ENCODE measurements at places on chromosomes 16 and 17.

DNA sequence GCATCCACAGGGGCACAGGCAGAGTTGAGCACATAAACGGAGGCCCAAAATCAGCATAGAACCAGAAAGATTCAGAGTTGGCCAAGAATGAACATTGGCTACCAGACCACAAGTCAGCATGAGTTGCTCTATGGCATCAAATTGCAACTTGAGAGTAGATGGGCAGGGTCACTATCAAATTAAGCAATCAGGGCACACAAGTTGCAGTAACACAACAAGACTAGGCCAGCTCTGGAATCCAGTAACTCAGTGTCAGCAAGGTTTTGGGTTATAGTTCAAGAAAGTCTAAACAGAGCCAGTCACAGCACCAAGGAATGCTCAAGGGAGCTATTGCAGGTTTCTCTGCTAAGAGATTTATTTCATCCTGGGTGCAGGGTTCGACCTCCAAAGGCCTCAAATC lies 12.9 kb downstream of the G6PC1 start:
- DNase-seq = no peak

DNA sequence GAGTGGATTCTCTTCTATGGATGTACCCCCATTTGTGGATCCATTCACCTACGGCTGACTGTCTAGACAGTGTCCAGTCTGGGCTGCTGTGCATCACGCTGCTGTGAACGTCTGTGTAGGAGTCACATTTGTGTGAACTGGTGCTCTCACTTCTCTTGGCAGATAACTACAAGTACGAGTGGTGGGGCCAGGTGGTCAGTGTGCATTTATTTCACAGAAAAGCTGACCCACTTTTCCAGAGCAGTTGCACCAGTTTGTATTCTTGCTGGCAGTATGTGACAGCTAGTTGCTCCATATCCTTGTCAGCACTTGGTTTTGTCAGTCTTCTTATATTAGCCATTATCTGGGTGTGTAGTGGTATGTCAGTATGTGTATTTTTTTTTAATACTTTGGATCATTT lies 28.4 kb downstream of the FOXK2 start:
- DNase-seq = no peak

DNA sequence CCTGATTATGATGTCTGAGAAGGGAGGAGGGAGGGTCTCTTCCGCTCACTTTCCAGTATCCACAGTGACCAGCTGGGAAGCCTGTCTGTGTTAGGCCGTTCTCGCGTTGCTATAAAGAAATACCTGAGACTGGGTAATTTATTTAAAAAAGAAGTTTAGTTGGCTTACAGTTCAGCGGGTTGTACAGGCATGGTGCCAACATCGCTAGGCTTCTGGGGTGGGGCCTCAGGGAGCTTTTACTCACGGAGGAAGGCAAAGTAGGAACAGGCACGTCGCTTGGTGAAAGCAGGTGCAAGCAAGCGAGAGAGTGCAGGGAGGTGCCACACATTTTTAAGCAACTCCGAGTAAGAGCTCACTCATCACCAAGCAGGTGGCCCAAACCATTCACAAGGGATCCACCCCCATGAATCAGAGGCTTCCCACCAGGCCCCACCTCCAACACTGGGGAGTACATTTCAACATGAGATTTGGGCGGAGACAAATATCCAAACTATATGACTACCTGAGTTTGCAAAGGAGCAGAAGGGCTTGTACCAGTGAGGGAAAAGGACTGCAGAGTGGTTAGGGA lies 137.5 kb downstream of the CCDC182 start:
- DNase-seq = peak; percentile 58

GRCh38 chr17:46152423-46152822 lies 40.8 kb downstream of the KANSL1 start:
- DNase-seq = no peak

- DNase-seq = no peak
Measured at GRCh38 chr17:36778448-36778847, 158.8 kb upstream of the LHX1 start.

- DNase-seq = no peak
Measured at GRCh38 chr16:63702981-63703590, 1418.8 kb downstream of the CDH11 start.

DNA sequence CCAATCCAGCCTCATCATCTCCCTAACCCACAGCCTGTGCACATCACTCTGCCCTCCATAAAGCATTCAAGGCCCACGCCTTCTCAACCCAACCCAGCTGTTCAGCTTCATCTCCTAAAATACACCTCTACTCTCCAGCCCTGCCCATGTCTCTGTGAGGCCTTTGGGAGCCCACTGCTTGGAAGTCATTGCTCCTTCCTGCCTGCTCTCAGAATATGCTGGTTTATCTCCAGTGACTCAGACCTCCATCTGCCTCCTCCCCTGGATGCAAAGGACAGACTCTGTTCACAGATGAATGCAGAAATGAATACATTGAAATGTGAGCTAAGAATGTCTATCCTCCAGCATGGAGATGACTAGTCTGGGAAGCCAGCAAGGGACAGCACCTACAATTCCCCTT lies 19.0 kb downstream of the KCNG4 start:
- no peak for DNase-seq

DNA sequence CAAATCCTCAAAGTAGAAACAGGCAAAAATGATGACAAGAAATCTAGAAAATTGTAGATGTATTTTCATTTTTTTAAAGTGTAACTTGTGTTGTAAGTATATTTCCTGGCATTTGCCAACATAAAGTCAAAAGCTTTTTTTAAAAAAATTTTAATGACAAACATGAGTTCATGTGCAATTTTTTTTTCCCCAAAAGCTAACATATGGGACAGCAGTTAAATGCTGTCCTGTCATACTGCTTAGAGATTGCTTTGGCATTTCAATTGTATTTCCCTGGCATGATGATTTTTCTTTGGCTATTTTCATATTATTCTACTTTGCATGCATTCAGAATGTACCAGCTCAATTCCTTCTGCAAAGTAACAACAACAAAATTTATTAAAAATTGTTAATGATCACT lies 24.5 kb upstream of the CPPED1 start:
- DNase-seq = no peak

- DNase-seq = no peak
Measured at GRCh38 chr17:32671896-32672295, 185.1 kb downstream of the CDK5R1 start.

- DNase-seq = no peak
Measured at GRCh38 chr16:81483064-81483969, 38.7 kb downstream of the CMIP start.

- no peak for DNase-seq
Measured at GRCh38 chr17:71260366-71260940, 860.4 kb upstream of the SOX9 start.

- no peak for DNase-seq
Measured at GRCh38 chr16:3781421-3781820, 64.1 kb upstream of the TRAP1 start.

- peak; percentile 44 for DNase-seq
Measured at GRCh38 chr17:77459018-77459755, 318.4 kb downstream of the SEC14L1 start.

- no peak for DNase-seq
Measured at GRCh38 chr16:88405216-88406060, 22.7 kb downstream of the ZNF469 start.

GRCh38 chr17:76240461-76241203 lies at the start of gene RNF157:
Gene RNF157, minus strand, starts transcription at chr17:76240493. Its CDS starts 253 bp downstream, at chr17:76240240.
- peak; percentile 72 for DNase-seq

GRCh38 chr17:72465191-72466024 lies 344.6 kb downstream of the SOX9 start:
- no peak for DNase-seq

GRCh38 chr16:26605626-26606271 lies 461.0 kb upstream of the C16orf82 start:
- no peak for DNase-seq

DNA sequence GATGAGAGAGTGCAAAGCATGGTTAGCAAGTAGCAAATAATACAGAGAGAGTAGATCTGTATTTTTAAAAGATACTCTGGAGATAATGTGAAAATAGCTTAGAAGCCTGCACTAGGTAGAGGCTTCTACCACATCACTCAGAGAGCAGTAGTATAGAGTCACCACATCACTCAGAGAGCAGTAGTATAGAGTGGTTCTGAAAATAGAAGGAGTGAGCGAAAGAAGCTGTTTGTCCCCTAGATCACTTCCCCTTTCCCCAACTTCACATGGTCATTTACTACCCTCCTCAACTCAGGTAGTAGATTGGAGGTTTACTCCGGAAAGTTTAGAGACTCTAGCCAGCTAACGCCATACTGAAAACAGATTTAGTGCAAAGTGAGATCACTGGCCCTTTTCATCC lies 17.1 kb downstream of the DGKE start:
- no peak for DNase-seq

DNA sequence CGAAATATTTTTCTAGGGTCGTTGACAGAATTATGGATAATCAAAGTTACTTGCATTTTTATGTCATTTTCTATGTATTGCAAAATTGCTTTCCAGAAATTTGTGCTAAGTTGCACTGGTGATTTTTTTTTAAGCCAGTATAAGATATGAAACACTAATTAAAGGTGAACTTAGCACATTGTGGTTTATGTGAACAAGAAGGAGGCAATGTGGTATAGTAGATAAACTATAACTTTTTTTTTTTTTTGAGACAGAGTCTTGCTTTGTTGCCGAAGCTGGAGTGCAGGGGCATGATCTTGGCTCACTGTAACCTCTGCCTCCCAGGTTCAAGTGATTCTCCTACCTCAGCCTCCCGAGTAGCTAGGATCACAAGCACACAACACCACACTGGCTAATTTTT lies 13.2 kb downstream of the DGKE start:
- DNase-seq = no peak

GRCh38 chr16:67158637-67159600 lies 790 bp downstream of the TRADD start:
- DNase-seq = peak; percentile 92

- no peak for DNase-seq
Measured at GRCh38 chr17:372157-373152, 19.8 kb upstream of the RPH3AL start.

DNA sequence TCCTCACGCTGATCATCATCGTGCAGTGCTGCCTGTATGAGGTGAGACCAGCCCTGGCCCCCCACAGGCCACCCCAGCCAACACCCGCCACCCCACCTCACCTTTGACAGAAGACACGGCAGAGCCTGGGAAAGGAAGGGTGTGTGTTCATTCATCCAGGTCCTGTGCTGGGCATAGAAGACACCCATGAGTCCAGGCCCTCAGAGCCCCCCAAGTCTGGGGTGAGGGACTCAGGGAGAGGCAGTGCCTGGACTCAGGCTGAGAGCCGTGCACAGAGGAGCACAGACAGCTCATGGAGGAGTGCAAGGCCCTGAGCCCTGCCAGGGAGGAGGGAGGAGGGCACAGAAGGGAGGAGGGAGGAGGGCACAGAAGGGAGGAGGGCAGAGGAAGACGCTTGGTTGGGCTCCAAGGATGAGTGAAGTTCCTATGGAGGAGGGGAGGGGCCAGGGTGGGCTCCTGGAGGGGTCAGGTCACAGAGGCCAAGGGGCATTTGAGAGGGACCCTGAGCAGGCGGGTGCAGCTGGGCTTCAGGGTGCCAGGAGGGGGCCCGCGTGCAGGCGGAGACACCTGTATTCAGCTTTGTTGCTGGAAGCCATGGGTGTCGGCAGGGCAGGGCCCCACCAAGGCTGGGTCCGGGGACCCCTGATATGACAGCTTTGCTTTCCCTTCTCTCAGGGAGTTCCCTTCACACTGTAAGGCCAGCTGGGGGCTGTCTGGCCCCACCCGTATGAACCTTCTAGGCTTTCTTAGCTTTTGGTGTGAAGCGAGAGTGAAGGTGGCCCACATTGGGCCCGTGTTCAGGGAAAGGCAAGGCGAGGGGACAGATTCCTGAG lies 11.4 kb downstream of the TAX1BP3 start:
- DNase-seq = no peak

DNA sequence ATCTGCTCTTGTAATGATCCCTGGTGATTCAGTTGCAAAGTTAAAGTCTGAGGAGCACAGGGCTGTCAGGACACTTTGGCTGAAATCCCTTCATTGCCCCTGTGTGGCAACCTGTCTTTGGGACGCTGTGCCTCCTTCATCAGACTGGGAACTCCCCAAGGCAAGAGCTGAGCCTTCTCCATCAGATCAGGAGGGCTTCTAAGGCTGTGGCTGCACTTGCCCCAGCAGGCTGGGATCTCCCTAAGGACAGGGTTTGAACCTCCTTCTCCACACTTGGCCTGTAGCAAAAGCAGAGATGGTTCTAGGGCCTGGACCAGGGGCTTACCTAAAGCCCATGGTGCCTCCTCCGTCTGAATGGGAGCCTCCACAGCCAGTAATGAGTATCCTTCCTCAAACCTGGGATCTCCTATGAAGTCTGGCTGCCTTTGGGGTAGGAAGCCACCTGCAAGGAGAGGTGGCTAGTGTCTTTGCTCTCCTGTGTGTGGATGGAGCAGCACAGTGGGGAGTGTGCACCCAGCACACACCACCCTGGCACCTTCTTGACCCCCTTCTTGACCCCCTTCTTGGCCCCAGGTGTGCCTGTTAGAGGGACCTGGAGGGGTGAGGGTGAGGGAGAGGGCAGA lies 79.0 kb upstream of the NKD1 start:
- no peak for DNase-seq

DNA sequence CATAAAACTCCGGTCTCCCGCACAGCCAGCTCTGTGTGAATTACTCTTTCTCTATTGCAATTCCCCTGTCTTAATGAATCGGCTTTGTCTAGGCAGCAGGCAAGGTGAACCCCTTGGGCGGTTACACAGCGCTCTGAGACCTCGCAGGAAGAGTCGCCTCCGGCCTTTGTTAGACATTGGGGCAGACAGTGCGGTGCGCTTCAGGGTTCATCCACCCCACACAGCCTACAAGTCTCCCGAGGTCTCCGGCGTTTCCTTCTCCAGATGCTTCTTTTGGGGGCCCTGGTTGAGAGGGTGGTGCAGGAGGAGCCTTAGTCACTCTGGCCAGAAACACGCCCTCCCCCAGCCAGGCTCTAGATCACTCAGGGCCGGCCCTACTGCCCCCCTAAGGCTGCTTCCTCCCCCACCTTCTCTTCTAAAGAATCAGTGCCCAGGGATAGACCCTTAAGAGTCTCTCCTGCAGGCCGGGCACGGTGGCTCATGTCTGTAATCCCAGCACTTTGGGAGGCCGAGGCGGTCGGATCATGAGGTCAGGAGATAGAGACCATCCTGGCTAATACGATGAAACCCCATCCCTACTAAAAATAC lies 1.7 kb upstream of the MSRB1 start:
- no peak for DNase-seq

DNA sequence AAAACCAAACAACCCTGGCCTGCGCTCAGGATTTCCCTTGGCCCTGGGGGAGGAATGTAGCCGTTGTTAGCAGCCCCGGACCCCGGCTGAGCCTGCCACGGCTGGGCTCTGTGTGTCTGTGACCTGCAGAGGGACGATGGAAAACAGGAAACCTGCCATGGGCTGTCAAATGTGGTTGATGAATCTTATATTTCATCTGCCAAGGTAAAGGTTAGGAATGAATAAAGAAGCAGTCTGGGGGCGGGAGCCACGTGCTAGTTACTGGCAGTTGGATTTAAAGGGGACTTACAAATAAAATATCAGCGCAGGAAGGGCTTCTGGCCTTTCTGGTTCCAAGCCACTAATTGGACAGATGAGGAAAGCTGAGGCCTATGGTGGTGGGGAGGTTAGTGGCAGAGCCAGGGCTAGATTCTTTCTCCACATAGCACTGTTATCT lies at the start of gene KRT23:
Gene KRT23 (minus strand): TSS at position 263 of the 436 bp plus-strand sequence. CDS start 1,043 bp downstream, outside the sequence.
- no peak for DNase-seq

- DNase-seq = no peak
Measured at GRCh38 chr16:85675251-85675874, 13.4 kb downstream of the GINS2 start.

All from activated T-cell treated with anti-CD3 and anti-CD28 coated beads, Interleukin-2, amount 50 U/mL, for 72 hours (primary cell).